ENCODE measurements at places on chromosomes 12 and 14.

GRCh38 chr12:113186033-113186365 is 478 bp downstream of the RITA1 start:
- DNase-seq, result no peak

GRCh38 chr14:53458368-53458814 is 305.3 kb upstream of the DDHD1 start:
- DNase-seq, result no peak

- DNase-seq, result no peak
These were observed 61.0 kb upstream of the RERGL start for GRCh38 chr12:18151036-18151435.

GRCh38 chr12:111121840-111122239 is 201.5 kb upstream of the MYL2 start:
- no peak for DNase-seq

DNA sequence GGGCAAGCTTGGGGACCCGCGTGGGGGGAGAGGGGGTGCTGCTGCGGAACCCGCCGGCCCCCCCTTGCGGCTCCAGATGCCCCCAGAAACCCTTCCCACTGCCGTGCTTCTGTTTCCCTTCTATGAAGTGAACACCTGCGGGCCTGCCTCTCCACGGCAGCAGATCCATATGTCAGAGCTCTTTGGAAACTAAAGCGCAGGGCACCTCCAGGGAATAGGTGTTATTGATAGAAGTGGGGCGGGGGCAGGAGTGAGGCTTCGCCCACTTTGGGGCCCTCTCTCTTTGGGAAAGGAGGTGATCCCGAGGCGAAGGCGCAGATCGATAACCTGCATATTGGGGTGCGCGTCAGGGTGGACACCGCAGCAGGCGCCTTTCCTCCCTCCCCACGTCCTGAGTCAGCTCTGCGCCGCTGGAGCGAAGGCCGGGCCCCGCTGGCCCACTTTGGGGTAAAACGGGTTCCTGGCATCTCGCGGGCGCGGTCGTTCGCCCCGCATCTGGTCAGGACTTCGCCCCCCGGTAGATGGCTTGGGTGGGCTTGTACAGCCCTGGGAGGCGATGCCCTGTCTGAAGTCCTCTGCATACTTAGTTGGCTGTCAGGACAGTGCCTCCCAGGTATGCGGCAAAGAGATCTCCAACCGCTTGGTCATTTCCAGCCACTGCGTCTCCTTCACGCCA is 524 bp downstream of the KMT5A start:
- DNase-seq, result no peak

All from stimulated activated CD8-positive, alpha-beta memory T cell treated with anti-CD3 and anti-CD28 coated beads, Interleukin-15, amount 100 ng/mL, for 4 hours (primary cell).